A673 (cell line): ENCODE measurements at places on chromosomes 16 and 17. TPM values are rescaled to one million over a fixed set of nuclear protein-coding genes. Genes with fewer than 3 reads are reported as not detected.

Gene STAT5A
- total RNA-seq, result 0.19 TPM in 1 of 2 replicates, not detected in the other

Gene ITGA2B
- total RNA-seq, result 0.62 and 1.0 TPM in 2 replicates

Gene FMNL1
- 1.0 and 1.4 TPM in 2 replicates for total RNA-seq

Gene ALDH3A2
- 97.0 and 97.3 TPM in 2 replicates for total RNA-seq

Gene SCIMP
- total RNA-seq, result not detected in 2 replicates

Gene DPEP2NB
- not detected in 2 replicates for total RNA-seq

Gene TRPV3
- 0.13 and 0.24 TPM in 2 replicates for total RNA-seq

Gene ABI3
- 9.7 and 13.0 TPM in 2 replicates for total RNA-seq

Gene DNAAF8
- total RNA-seq, result 0.15 and 0.72 TPM in 2 replicates

Gene COX6A2
- not detected in 2 replicates for total RNA-seq

Gene C16orf96
- total RNA-seq, result not detected in 2 replicates

Gene C17orf50
- not detected in 2 replicates for total RNA-seq

Gene C16orf74
- total RNA-seq, result 3.8 and 5.9 TPM in 2 replicates

Gene BAIAP2
- total RNA-seq, result 51.6 and 54.9 TPM in 2 replicates

Gene PMFBP1
- total RNA-seq, result 0.42 and 1.2 TPM in 2 replicates

Gene DERL2
- 92.4 and 97.0 TPM in 2 replicates for total RNA-seq

Gene KIF2B
- not detected in 2 replicates for total RNA-seq

Gene GPR142
- total RNA-seq, result 0.24 and 0.68 TPM in 2 replicates

Gene ATMIN
- total RNA-seq, result 43.5 and 44.6 TPM in 2 replicates

Gene DHODH
- 12.8 and 14.4 TPM in 2 replicates for total RNA-seq

Gene C16orf89
- total RNA-seq, result not detected in 2 replicates

Gene TMEM106A
- total RNA-seq, result 1.8 and 2.1 TPM in 2 replicates

Gene PYCARD
- total RNA-seq, result 1.8 and 2.0 TPM in 2 replicates

Gene FKBP10
- 30.0 and 43.6 TPM in 2 replicates for total RNA-seq
